ENCODE measurements at places on chromosomes 5 and 9.

- no peak for DNase-seq
Measured at GRCh38 chr5:180059326-180059725, 12.2 kb downstream of the RNF130 start.

DNA sequence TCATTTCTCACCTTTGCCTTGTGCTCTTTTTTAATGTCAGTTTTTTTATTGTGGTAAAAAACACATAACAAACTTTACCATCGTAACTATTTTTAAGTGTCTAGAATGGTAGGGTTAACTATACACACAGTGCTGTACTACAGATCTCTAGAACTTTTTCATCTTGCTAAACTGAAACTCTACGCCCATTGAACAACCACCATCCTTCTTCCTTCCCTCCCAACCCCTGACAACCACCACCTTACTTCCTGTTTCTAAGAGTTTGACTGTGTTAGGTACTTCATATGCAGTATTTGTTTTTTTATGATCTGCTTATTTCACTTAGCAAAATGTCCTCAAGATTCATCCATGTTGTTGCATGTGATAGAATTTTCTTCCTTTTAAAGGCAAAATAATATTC, 54.9 kb downstream of the PSAT1 start:
- no peak for DNase-seq

- DNase-seq, result no peak
Measured at GRCh38 chr5:99068944-99069650, 140.3 kb upstream of the CHD1 start.

GRCh38 chr9:18109675-18110074, 364.3 kb upstream of the ADAMTSL1 start:
- DNase-seq, result no peak

DNA sequence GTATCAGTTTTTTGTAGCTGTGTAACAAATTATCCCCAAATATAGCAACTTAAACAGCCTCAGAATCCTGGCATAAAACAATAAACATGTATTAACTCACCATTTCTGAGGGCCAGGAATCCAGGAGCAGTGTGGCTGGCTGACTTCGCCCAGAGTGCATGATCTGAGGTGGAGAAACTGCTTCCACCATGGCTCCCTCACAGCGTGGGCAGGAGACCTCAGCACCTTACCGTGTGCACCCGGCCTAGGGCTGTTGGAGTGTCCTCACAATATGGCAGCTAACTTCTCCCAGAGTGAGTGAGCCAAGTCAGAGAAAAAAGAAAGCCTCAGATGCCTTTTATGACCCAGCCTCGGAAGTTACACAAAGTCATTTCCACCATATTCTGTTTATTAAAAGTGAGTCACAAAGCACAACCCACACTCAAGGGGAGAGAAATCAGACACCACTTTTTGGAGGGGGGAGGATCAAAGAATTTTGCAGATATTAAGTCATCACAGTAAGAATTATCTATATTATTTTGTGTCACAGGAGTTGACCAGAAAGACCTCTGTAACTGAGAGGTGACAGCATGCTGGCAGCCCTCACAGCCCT, 59.6 kb downstream of the TSTD2 start:
- DNase-seq, result no peak

GRCh38 chr5:116340799-116341198, 233.8 kb downstream of the SEMA6A start:
- no peak for DNase-seq

GRCh38 chr9:128191406-128192046, at the start of gene CIZ1:
CIZ1 (minus strand) TSS chr9:128191572; CDS start chr9:128190857, 715 bp downstream.
- DNase-seq, result peak; percentile 50

DNA sequence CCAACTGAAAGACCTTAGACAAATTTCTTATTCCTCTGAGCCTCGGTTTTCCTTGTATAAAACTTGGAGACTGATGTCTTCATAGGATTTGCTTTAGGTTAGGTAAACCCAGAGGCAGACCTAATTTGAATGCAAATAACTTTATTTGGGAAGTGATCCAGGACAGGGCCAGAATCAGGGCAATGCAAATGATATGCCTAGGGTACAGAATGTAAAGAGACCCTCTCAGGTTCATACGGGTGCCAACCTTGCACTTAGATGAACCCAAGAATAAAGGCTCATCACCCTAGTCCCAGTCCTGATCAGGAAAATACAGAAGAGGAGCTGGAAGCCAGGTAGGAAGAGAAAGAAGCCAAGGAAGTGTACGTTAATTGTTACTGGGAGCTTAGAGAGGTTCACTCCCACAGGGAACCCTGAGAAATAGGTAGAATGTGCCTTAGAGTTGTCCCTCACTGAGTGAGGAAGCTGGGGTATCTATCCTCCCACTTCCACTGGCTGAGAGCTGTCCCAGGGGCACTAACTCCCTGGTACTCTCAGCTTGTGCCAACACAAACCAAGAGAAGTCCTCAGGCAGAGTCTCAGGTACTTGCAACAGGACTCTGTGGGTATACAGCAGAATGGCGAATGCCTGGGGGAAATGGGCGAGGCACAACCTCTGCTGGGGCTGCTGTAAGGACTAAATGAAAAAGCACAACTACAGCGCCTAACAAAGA, 3.1 kb upstream of the HK3 start:
- DNase-seq, result no peak

- DNase-seq, result no peak
Measured at GRCh38 chr5:104569621-104570020, 1007.0 kb upstream of the NUDT12 start.

DNA sequence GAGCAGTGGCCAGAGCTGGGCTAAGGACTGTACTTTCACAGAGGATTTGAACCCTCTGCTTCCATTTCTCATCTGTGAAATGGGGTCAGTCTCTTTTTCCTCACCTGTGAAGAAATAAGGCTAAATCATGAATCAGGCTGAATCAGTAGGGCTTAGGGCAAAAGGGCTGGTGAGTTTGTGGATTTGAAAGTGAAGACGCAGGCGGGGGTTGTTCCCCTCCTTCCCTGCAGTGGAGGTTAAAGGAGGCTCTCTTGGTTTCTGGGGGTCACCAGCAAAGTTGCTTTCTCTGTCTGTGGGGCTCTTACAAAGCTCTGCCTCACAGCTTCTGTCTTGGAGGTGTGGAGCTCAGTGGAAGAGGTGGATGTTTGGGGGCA, 17.6 kb upstream of the NDST1 start:
- no peak for DNase-seq

DNA sequence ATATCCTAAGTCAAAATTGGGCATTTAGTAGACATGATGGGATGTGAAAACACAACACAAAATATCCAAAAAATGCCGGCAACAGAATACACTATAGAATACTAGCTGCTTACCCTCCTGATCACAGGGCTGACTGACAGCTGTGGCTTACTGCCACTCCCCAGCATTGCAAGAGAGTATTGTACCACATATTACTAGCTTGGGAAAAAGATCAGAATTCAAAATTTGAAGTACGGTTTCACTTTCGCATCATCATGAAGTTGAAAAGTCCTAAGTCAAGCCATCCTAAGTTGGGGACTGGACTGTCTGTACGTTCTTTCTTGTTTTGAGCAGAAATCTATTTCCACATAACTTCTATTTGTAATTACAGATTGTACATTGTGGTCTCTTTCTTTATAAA, 851.4 kb downstream of the MAT2B start:
- DNase-seq, result no peak

- DNase-seq, result no peak
Measured at GRCh38 chr9:112495614-112496013, 9.0 kb downstream of the KIAA1958 start.

DNA sequence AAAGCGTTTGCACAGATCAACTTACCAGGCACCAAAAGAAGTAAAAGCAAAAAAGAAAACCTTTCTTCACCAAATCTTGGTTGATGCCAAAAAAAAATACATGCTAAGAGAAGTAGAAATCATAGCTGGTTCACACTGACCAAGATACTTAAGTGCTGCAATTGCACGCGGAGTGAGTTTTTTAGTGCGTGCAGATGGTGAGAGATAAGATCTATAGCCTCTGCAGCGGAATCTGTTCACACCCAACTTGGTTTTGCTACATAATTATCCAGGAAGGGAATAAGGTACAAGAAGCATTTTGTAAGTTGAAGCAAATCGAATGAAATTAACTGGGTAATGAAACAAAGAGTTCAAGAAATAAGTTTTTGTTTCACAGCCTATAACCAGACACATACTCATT, 36.4 kb upstream of the CCDC152 start:
- DNase-seq, result no peak

DNA sequence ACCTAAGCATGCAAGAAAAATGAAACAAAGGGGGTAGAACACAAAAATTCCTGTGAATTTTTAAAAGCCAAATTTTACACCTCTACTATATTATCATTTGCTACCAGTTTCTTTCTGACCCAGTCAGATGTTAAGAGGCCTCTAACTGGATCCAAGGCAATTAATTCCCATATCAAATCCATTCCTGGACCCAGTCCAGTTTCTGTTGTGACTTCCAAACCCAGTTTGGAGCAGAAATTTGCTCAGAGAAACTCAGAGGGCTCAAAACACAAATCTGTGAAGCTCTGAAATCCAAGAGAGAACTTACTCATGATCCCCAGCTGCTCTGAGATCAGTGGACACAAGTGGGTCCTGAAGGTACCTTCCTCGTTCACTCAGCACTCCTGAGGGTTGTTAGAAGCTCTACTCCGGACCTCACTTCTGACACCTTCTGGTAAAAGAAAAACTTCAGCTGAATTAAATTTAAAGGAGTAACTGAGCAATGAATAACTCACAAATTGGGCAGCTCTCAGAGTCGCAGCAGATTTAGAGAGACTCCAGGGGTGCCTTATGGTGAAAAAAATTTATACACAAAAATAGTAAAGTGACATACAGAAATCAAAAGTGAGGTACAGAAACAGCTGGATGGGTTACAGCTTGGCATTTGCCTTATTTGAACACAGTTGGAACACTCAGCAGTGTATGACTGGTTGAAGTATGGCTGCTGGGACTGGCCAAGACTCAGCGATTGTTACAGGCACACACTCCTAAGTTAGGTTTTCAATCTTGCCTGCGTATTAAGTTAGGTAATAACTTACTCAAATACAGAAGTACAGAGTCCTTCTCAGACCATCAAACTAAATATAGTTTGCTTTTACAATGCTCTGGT, 32.4 kb downstream of the INSL4 start:
- DNase-seq, result no peak

DNA sequence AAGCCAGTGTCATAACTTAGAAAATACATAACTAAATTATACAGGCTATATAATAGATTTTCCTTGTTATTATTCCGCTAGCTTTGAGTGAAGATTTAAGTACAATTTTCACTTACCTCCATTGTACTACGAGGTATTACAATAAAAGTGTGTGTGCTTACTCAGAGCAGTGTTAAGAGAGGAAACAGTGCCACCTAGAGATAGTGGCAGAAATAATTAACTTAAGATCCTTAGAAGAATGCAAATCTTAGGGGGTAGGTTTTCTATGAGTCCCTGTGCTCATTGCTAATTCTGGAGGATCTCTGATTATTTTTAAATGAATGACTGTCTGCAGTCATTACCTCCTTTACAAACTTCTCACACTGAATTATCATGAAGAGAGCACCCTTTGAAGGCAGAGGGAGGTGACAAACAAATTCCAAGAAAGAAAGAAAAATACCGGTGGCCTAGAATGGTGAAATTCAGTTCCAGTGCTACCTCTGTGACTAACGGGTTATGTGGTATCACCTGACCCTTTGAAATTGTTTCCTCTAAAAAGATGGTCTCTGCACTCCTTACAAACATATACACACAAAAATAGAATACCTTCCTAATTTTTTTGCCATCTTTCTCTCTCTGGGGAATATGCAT, 379.8 kb downstream of the TRIM36 start:
- no peak for DNase-seq

DNA sequence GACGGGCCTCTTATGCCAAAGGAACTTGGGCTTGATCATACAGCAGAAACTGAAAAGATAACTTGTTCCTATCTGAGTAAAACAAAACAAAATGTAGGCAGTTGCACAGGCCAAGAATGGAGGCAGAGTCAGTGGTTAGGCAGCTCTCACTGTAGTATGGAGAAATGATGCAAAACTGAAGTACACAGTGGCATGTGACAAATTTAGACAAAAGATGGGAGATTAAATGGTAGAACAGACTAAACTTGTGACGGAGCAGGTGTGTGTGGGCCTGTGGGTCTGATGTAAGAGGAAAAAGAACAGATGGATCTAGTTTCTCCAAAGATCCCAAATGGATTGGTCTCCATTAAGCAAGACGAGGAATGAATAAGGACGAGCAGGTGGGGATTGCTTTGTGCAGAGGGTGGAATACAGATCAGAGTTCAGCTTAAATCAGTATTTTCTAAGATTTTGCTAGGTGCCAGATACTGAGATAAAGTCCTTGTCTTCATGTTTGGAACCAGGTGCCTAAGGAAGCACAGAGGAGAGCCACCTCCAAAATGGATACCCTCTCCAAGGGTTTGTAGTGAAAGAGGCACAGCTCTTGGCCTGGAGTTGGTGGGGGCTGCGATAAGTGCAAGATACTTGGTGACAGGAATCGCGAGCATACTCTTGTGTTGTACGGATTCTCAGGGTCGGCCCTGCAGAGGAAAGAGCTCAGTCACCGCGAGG, 722 bp upstream of the DCP2 start:
- no peak for DNase-seq

DNA sequence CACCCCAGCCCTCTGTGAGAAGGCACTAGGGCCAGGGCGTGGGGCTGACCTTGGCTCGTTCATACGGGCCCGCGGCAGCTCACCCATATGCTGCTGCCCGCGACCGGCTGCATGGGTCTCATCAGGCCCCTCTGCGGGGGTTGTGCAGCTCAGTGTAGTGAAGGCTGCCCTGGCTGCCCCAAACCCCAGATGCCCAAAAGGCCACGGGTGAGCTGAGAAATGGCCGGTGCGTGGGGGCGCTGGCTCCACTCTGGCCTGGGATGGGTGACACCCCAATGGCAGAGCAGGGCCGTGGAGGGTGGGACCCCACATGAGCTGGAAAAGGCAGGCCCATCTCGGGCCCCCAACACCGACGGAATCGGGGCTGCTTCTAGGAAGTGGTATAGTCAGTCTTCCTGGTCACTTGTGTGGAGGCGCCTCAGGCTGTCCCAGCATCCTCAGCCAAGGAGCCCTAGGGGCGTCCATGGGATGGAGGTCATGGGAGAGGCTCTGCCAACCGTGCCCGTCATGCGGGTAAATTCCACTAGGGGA, 19.4 kb upstream of the LRRC14B start:
- no peak for DNase-seq

DNA sequence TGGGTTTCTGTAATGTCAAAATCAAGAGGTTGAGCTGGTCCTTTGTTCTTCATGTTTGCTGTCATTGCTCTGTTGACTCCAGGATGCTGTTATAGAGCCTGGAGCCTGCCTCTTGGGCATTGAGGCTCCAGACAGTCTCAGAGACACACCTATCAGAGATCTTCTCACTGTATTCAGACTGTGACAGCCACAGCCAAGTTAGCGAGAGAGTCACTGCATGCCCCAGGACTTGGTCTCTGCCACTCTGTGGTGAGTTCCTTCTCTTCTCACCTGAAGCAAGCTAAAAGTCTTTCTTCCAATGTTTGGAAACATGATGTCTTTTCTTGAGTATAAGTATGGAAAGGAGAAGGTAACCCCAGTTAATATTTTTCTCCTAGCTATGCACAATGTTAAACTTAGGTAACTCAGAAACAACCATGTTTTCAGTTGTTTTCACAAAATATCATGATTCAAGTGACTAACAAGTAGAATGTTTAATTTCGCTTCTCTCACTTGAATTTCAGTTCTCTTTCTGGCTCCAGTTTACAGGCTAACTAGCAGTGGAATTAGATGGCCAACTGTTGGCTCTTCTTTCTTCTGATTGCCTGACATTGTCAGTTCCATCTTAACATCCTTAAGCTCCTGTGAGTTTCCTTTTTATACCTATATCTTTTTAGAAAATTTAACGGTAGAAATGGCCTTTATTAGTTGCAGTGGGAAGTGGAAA, 20.6 kb upstream of the ZFYVE16 start:
- DNase-seq, result no peak
